Peyer's patch (tissue), 4 donors: ENCODE measurements at places on chromosomes 12 and 14. TPM values are rescaled to one million over a fixed set of nuclear protein-coding genes. Genes with fewer than 3 reads are reported as not detected.

DNA sequence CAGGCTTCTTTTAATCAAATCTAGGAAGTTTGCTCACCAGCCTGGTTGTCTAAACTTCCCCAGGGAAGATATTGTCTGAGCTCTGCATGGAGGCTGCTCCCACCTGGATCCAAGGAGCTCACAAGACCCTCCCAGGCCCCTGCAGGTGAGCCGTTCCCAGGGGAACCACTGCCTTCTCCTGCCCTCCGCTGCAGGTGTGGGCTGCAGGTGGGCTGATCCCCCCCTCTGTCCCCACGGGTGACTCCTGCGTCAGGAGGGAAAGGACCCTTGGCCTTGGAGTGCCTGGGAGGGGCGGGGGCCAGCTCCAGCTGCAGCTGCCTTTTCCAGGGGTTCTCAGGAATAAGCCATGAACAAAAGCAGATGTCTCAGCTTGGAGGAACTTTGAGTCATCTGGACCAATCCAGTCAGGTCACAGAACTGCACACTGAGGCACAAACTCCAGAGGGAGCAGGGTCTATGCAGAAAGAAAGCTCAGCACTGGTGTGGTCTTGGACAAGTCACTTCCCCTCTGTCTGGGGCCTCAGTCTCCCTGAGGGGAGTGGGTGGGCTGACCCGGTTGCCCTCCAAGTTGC is 246.6 kb upstream of the RTL1 start:
- DNase-seq = no peak

DNA sequence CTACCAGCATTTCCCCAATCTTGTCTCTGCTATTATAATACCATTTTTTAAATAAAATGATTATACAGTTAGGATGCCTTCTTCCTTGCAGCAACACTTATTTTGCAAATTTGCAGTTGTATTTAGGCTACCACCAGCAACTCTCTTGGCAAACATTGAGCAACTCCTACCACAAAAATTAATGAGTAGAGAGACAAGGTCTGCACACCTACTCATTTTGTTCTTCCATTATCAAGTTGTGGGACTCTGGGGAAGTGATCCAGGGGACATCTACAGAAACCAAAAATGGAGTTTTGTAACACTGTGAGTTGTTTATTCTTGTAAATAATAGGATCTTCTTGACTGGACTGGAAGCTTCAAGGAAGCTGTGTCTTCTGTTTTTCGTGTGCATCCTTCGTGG is 38.6 kb downstream of the DGLUCY start:
- DNase-seq = no peak

The VRTN gene
- not detected for total RNA-seq

The TSHR gene
- total RNA-seq = not detected

GRCh38 chr14:70711451-70711850 is 69.7 kb downstream of the TTC9 start:
- DNase-seq = no peak

The IGFBP6 gene
- total RNA-seq = 185 TPM

The IGF1 gene
- total RNA-seq = 6.5 TPM

DNA sequence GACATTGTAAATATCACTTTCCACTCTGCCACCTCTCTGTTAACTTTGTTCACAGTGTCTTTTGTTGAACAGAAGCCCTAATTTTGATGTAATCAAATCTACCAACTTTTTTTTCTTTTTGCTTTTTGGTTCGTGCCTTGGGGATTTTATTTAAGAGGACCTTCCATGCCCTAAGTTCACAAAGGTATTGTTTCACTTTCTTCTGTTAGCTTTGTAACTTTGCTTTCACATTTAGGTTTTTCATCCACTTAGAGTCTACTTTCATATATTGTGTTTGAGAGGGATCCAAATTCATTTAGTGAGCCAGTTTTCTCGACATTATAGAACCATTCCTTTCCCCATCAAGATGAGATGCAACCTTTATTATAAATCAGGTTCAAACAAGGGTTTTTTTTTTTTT is 275.7 kb upstream of the CRY1 start:
- DNase-seq = no peak

The TPPP2 gene
- not detected for total RNA-seq

DNA sequence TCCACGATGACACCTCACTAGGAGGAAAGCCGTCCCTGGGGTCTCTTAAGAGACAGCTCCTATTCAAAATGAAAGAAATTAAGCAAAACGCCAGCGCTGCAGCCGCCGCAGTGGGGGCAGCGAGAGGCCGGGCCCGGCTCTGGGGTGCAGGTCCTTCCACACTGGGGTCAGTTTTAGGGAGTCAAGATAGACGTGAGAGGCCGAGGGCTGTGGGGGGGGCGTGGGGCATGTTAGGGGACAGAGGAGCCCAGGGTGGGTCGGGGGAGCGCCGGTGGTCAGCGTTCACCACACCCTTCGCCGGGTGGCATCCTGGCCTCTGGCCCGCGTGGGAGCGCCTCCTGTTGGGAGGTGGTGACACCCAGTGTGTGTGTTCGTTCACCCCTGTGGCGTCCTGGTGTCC is 25.7 kb downstream of the KIF26A start:
- DNase-seq = no peak

GRCh38 chr12:131782061-131782460 is 46.1 kb upstream of the MMP17 start:
- no peak for DNase-seq

The TAS2R50 gene
- 1.9 TPM for total RNA-seq

DNA sequence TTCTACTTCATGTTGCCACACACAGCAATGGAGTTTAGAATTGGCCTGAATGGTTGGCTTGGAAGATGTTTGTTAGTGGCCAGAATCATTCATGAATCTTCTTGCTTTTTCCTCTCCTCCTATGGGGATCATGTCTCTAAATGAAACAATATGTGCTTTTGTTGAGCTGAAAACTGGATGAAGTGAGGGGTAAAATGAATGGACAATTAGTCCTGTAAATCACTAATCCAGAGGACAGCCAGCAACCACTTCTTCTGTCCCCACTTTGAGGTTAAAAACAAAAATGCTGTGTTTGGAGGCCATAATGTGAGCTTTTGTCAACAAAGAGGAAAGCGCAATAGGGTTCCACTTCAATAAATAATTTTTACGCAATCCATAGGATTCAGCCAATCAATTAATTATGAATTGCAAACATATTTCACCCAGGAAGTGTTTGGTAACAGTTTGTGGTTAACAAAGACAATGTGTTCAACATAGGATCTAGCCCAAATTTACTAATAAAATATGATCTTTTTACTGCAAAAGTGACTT is 30.3 kb upstream of the AMIGO2 start:
- no peak for DNase-seq

GRCh38 chr12:117033382-117034221 is 65.6 kb downstream of the TESC start:
- DNase-seq = no peak

The TMEM132D gene
- 1.7 TPM for total RNA-seq

DNA sequence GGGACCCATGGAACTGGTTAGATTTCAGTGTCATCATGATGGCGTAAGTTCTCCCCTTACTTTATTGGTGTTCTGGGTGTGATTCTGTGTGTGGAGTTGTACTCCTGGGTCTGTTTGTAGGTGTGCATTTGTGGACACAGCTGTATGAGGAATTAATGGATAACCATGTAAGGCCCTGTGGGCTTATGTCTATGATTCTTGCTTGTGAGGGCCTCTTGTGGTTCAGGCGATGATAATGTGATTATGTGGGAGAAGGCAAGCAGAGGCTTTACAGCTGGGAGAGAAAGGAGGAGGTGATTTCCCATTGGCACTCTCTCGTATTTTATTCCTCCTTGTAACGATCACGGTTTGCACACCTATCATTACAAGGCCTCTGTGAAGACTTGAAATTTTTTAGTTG is 96.1 kb downstream of the SCN8A start:
- no peak for DNase-seq

DNA sequence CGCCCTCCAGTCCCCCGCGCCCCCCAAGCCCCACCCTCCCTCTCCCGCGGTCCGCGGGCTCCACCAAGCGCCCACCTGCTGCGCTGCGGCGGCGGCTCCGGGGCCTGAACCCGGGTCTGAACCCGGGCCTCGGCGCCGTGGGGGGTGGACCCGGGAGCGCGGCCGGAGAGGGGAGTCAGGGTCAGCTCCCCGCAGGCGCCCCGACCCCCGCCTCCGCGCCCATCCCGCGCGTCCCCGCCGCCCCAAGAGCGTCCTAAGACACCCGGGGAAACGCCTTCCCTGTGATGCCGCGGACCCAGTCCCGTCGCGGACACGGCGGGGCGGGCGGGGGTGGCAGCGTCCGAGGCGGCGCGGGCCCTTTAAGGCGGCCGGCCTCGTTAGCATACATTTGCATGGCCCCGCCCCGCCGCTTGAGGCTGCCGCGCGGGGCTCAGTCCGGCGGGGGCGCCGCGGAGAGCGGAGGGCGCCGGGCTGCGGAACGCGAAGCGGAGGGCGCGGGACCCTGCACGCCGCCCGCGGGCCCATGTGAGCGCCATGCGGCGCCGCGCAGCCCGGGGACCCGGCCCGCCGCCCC is at the start of gene MMP17:
TSS of gene MMP17 (plus strand) at position 433 of the 574 bp plus-strand sequence. CDS start at position 535, 102 bp downstream.
- DNase-seq = peak; percentile 67

DNA sequence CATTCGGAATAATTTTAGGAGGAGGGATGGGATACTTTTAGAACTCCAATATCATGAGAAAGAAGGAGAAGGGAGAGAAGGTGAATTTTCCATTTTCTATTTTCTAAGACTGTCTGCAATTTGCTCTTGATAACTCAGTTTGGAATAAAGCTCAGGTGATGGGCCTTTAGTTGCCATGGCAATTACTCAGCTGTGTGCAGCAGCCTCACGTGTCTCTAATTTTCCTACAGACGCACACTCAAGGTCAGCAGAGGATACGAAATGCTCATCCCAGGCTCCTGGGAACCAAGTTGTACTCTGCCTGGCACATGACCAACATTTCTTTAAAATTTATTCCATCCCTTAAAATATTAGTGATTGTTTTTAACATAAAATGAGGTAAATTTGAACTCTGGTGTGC is 76.7 kb downstream of the TTC8 start:
- no peak for DNase-seq

DNA sequence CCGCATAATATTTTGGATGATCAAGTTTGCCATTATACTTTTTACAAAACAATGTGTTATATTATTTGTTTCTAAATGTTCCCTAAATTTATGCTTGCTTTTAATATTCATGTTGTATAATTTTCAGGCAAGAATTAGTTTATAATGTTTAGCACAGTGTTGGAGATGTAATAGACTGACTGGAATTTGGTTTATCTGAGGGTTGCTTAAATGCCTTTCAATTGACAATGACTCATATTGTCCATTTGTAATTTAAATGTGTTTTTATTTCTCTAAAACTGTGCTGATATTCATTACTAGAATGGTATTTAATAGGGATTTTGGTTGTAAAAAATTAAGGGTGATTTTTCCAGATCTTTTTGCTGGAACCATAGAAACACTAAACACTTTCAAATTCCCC is 788.4 kb downstream of the SLC6A15 start:
- no peak for DNase-seq

DNA sequence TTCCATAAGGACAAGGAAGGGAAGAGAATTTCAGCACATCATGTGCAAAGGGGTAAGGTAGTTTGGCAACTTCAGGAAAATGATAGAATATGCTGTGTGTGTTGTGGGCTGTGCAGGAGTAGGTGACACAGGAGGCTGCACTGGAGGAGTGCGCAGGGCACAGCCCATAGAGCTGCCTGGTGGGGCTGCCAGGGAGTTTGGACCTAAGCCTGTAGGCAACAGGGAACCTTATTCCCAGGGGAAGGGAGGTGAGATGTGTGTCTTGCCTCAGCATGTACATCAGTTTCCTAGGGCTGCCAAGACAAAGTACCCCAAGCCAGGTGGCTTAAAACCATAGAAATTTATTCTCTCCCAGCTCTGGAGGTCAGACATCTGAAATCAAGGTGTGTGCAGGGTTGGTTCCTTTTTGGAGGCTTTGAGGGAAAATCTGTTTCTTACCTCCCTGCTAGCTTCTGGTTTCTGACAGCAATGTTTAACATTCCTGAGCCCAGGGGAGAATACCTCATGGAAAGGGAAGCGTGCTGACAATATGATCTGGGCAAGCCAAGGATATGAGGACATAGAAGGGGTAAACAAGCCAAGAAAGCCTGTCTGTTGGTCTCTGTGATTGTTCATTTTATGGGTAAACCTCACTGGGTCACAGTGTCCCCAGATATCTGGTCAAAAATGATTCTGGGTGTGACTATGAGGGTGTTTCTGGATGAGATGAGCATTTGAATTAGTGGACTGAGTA is 174.0 kb upstream of the NTF3 start:
- no peak for DNase-seq

DNA sequence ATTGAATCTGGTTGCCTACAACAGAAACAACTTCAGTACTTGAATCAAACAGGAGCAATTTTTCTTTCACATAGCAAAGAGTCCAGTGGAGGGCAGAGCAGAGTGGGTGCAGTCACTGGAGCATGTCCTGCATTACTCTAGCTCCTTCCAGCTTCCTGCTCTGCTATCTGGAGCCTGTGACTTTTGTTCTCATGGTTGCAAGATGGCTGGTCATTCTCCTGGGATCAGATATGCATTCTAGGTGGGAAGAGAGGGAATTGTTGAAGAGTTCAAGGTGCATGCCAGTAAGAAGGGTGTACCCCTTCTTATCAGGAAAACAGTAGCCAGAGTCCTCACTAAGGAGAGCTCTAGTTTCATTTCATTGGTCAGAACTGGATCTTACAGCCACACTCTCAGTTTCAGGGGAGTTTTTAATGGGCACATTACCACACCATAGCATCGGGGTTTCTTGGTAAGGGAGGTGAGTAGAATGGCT is 8.0 kb downstream of the IFT43 start:
- peak; percentile 63 for DNase-seq

- DNase-seq = no peak
Measured at GRCh38 chr12:388012-388411, 1.1 kb downstream of the KDM5A start.

The TTC6 gene
- total RNA-seq = 3.6 TPM

The PTPRQ gene
- not detected for total RNA-seq

- no peak for DNase-seq
Measured at GRCh38 chr12:45231515-45232145, 15.7 kb downstream of the ANO6 start.

DNA sequence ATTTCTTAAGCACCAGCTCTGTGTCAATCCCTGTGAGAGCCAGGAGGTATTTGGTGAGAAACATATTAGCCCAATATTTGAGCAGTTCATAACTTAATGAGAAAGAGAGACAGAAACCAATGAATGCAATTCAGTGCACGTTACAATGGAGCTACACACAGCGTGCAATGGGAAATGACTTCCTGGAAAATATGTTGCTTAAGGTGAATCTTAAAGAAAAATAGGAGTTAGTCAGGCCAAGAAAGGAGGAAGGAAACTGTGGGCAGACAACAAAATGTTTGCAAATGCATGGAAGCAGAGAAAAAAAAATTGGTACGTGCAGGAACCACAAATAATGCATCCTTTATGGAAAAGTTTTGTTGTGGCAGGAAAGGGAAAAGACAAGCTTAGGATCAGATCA is 481.7 kb downstream of the BCAT1 start:
- DNase-seq = no peak

DNA sequence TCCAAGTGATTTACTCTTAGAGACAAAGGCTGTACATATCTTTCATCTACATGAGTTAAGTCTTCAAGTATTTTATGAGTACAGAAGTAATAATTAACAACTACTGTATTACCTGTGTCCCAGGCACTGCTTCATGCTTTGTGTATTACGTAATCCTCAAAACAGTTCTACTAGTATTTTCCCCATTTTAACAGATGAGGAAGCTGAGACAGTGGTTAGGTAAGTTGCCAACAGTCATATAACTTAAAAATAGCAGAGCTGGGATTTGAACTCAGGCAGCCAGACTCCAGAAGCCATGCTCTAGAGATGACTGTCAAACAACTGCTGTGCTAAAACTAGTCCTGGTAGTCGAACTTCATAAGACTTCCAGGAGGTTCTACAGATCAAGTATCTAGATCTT is 10.7 kb downstream of the TRMT5 start:
- DNase-seq = no peak
